ENCODE measurements at places on chromosomes 1 and 21.

- DNase-seq, result peak; percentile 38
These were observed 8.1 kb upstream of the TMEM183A start for GRCh38 chr1:202998836-202999750.

GRCh38 chr1:109782514-109782913 lies 18.8 kb upstream of the EPS8L3 start:
- DNase-seq, result no peak

GRCh38 chr1:18105196-18105595 lies 2.4 kb upstream of the IGSF21 start:
- DNase-seq, result no peak

DNA sequence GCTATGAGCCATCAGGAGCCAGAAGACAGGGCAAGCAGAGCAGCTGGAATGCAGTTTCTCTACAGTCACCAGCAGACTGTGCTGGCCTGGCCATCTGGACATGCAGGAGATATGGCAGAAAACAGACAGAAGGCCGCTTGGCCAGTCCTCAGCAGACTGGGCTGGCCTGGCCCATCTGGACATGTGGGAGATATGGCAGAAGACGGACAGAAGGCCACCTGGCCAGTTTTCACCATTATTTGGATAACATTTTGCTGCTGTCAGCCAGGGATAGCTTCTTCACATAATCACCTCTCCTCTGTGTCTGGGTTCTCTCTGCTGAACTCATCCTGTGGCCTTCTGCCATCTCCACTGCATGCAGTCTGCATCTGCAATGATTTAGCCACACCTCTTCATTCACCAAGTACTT lies 25.0 kb upstream of the CACYBP start:
- DNase-seq, result no peak

DNA sequence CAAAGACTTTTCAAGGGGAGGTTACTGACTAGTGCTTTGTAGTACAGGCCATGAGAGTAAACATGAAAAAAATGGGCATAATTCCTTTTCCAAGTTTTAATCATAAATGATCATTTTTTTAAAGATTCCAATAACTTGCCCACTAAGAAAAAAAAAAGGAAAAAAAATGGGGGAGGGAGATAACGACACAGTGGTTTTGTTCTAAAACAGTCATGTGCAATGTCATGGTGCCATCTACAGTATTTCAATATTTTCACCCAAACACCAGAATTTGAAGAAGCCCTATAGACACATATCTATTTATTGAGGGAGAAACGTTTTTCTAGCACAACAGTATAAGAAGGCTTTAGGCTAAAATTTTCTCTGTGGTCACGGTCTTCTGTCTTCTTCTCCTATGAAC lies 250.2 kb downstream of the LTN1 start:
- DNase-seq, result no peak

DNA sequence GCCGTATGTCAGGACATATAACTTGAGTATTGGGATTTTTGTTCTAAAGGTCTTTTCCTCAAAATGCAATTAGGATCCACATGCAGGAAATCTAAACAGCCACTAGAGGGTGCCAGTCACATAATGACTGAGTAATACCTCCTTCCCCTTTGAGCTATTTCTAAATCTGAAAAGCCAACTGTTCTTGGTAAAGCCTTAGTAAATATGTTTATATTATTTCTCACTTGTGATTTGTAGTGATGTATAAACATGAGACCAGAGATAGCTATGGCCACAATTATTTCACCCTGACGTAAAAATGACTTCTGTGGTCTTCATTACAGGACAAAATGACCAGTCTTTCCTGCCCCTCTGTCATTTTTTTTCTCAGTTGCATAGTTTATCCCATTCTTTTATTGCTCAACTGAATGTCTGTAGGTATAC lies 41.0 kb upstream of the DR1 start:
- peak; percentile 50 for DNase-seq

DNA sequence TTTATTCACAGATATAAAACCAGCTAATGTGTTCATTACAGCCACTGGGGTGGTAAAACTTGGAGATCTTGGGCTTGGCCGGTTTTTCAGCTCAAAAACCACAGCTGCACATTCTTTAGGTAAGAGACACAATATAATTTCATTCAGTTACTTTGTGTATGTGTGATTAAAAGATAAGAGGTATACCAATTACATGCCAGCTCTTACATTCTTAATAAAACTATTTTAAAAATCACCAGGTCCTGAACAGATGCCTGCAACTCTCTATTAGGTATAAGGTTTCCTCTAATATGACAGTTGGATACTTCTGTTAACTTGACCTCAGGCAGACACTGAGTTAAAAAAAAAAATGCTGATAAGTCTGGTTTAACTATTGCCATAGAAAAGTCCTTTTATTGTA lies 122.1 kb downstream of the NEK7 start:
- DNase-seq, result no peak

Data from putamen (tissue), 1 donor.